ENCODE measurements at places on chromosomes 11 and 22.

DNA sequence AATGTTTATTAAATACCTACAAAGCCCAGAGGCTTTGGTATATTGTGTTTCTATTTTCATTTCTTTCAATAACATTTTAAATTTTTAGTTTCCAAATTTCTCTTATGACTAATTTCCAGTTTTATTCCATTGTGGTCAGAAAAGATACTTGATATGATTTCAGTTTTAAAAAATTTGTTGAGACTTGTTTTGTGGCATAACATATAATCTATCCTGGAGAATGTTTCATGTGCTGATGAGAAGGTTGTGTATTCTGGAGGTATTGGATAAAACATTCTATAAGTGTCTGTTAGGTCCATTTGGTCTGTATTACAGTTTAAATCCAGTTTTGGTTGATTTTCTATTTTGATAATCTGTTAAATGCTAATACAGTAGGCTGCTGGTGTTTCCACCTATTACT, 9.8 kb upstream of the RAG1 start:
- no peak for DNase-seq

DNA sequence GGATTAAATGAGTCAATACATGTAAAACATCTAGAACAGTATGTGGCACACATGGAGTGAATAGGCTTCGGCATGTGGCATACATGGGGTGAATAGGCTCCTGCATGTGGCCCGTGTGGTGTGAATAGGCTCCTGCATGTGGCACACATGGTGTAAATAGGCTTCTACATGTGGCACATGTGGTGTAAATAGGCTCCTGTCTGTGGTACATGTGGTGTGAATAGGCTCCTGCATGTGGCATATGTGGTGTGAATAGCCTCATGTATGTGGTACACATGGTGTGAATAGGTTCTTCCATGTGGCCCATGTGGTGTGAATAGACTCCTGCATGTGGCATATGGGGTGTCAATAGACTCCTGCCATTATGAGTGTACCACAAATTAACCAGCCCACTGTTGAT, 219.1 kb upstream of the KIRREL3 start:
- DNase-seq: no peak

DNA sequence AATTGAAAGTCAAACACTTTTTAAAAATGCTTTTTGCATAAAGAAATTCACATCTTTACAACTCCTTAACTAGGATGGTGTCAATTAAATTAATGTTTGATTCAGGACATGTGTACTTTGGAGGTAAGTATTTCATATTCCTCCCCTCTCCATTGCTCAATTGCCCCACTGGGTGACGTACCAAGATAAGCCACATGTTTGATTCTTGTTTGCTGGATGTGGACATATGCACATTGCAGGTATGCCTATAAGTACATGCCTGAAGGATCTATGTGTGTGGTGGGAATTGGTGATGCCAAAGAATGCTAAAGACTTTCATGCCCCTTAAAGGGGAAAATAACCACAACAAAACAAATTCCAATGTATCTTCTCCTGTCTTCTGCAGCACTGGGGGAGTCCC, 5.8 kb downstream of the CD44 start:
- no peak for DNase-seq

- DNase-seq: no peak
Measured at GRCh38 chr11:122869622-122870021, 12.9 kb upstream of the JHY start.

GRCh38 chr11:36594316-36594989, at the start of gene IFTAP:
TSS of gene IFTAP (plus strand) at chr11:36594502. CDS start at chr11:36610104, 15,602 bp downstream.
- peak; percentile 87 for DNase-seq

DNA sequence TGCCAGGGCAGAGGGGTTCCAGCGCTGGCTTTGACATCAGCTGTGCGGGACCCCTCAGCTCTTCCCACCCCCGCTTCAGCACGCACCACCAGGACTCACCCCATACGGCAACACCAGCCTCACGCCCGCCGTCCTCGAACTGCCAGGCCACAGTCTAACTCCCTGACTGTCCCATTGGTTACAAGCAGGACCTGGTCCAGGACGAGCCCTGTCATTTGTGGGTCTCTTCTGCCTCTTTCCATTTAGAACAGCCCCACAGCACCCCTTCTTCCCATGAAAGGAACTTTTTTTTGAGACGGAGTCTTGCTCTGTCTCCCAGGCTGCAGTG, 81.7 kb downstream of the PHF21B start:
- no peak for DNase-seq

DNA sequence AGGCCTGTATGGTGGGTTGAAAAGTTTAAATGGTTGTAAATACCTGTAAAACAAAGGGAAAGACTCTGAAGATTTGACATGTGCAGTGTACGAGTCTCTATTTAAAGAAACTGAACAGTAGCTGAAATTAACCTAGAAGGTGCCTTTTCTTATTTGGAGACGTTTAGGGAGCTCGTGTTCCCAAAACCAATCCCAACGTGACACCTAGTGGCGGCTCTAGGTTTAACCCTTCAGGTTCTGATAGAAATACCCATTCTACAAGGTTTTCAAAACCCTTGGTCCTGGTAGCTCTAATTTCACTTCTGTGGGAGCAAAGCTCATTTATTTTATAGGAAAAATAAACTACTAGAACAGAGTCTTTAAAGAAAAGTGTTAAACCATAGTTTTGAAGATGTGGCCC, 258.3 kb downstream of the LRRC4C start:
- no peak for DNase-seq

DNA sequence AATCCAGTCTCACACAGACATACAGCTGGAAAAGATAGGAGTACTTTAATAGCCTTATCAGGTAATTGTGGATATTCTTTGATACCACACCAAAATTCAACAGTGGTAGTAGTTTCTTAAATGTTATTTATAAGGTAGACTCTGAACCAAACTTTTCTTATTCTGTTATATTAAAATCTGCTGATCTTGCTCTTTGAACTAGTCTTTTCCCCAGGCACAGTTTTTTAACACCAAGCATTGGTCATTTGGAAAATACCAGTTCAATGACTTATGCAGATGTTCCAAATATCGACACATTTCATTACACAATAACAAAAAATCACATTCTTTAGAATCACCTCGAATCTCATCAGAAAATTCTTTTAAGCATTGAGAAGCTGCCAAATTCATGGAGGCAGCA, 7.6 kb downstream of the TRIM66 start:
- no peak for DNase-seq

DNA sequence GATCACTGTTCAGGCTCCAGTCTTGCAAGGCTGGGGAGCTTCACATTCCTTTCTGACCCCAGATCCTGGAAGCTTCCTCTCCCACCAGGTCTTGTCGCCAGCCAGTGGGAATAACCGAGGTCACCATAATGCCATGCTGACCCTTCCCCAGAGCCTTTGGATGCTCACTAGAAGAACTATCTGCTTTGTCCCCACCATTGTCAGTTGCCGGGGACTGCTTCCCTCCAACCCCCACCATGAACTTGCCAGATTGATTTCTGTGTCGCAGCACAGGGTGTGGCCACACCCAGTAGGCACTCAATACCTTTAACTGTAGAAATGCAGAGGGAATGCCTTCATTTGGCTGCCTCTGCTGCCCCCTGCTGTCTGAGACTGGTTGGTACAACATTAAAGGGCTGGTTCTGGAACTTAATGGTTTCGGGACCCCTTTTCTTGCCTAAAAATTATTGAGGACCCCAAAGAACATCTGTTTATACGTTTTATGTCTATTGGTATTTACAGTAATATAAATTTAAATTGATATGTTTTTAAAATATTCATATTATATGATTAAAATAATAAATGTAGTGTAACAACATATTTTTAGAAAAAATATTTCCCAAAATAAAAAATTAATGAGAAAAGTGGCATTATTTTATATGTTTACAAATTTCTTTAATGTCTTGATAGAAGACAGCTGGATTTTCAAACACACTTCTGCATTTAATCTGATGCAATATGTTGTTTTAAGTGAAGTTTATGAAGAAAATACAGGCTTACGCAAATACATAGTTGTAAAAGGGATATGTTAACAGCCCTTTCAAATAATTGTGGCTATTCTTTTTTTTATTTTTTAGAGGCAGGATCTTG, 6.7 kb upstream of the GDPD5 start:
- no peak for DNase-seq

GRCh38 chr22:38449776-38450175, 5.2 kb downstream of the KCNJ4 start:
- DNase-seq: no peak

GRCh38 chr22:20408891-20409290, 14.9 kb downstream of the ZNF74 start:
- DNase-seq: no peak

GRCh38 chr22:46753360-46753759, 9.1 kb upstream of the TBC1D22A start:
- no peak for DNase-seq

- no peak for DNase-seq
Measured at GRCh38 chr11:87575088-87575487, 537.4 kb downstream of the TMEM135 start.

- DNase-seq: no peak
Measured at GRCh38 chr11:120795185-120795584, 228.7 kb upstream of the TBCEL start.

DNA sequence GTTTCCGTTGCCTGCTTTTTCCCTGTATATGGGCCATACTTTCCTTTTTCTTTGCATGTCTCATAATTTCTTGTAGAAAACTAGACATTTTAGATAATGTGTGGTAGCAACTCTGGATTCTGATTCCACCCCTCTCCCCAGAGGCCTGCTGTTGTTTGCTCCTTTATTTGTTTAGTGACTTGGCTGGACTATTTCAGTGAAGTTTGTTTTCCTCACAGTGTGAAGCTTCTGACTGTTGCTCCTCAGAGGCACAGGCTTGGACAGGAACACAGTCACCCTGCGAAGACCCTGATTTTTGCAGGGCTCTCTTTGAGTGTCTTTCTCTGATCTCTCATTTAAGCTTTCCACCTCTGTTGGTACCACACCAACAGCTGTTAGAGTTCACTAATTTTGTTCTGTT, 72.5 kb downstream of the SWAP70 start:
- no peak for DNase-seq

GRCh38 chr11:88579466-88579865, 241.9 kb upstream of the CTSC start:
- no peak for DNase-seq

DNA sequence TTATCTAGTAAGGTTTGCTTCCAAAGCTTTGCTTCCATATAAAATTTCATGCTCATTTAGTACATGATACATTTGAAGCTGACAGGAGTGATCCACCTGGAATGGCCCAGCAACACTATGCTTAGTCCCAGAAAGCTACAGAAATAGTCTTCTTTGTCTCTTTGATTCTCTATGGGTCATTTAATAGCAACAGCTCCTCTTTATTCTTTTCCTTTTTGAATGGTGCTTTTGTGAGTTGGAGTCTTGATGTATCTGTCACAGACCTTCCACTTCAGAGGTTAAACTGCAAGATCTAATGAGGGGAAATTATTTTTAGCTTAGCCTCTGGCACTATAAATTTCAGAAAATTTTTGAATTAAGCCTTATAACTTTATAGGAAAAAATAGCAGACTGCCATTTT, 509.5 kb downstream of the KCNA4 start:
- no peak for DNase-seq

DNA sequence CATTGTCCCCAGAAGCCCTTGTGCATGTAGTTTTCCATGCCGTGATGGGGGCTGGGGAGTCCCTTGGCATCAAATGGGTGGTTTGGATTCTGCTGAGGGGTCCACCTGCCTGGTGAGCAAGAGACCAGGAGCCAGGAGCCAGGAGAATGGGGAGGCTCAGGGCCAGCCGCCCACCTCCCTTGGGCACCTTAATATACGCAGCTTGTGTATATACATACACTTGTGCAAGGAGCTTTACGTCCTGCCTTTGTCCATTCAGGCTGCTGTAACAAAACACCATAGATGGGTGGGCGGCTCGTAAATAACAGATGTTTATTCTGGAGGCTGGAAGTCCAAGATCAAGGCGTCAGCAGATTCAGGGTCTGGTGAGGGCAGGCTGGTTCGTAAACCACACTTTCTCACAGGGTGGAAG, 62.5 kb downstream of the SMIM38 start:
- no peak for DNase-seq

DNA sequence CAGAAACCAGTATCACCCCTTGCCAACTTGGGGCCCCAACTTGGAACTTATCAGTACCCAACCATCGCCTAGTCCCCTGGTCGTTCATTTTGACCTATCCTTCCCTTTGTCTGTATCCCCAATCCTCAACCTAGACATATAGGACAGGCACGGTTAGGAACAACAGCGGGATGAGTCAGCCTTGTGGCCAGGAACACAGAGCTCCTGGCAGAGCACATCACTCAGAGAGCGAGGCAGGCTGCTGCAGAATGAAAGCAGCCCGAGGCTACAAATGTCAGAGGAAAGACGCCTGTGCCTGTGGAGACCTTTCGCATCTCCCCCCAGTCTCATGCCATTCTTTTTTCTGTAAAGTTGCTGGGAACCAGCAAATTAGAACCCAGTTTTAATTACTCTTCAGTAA, 14.6 kb downstream of the DKK3 start:
- peak; percentile 29 for DNase-seq

DNA sequence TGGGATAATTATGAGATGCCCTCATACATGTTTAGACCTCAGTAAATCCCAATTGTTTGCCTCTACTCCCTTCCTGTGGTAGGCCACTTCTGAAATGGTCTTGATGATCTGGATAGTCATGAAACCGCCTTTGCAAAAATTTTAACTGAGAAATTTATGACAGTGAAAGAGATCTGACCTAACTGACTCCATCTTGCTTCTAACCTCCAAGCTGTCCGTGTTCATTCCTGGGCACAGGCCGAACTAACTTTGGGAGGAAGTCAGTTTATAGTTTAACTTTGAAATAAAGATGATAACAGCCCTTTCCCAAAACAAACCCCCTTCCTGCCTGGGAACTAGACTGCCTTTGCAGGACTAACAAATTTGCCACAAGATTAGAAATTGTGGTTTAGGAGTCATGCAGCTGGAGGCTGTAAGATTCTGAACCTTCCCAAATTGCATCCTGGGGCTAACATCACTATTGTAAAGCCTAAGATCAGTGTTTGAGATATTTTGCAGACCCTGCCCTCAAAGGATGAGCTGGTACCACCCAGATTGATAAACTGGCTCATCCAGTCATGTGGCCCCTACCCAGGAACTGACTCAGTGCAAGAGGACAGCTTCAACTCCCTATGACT, 19.9 kb upstream of the CTR9 start:
- DNase-seq: no peak

Data from cerebellar nuclear complex (tissue), 1 donor.